ENCODE measurements at places on chromosomes 3 and 15. TPM values are rescaled to one million over a fixed set of nuclear protein-coding genes. Genes with fewer than 3 reads are reported as not detected.

DNA sequence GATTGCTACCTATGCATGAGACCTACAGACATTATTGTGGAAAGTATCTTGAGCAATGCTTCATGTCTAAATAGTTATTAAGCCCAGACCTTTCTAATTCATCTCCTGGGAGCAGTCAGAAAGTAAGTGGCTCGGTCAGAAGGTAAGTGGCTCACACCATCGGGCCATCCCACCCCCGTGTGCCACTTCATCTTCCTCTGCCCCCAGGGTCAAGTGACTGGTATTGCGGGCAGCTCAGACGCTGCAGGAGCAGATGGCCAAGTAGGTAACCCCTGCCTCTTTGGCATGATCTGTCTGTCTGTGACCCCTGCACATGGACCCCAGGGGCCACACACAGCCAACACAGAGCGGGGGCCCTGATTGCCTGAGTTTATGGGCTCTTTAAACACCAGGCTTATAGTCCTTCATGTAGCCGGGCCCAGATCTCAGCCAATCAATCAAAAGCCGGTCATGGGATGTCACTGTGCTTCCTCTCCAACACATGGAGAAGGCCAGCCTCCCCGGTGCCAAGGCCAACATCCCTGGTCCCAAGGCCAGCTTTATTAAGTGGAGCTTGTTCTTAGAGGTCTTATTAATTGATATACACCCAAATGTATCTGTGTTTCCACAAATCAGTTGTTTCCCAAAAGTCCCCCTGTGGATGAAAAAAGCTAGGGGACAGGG, 42.9 kb downstream of the LARP6 start:
- no peak for DNase-seq

DNA sequence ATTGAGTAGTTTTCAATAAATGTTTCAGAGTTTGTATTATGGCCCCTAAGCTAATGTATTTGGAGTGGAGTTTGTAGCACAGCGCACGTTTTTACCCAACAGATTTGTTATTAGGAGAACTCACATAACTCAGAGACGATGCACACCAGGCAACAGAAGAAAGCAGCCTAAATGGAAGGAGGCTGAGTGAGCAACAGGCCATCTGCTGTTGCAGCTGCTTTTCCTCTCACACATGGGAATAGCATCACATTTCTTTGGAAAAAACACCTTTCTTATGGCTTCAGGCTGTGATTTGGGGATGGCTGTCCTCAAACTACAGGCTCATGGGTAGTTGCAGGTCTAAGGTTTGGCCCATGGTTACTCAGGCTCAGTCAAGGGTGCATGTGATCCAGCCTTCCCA, 469.3 kb upstream of the MCTP2 start:
- DNase-seq, result no peak

GRCh38 chr3:102087236-102087635, 237.9 kb downstream of the NFKBIZ start:
- DNase-seq, result no peak

DNA sequence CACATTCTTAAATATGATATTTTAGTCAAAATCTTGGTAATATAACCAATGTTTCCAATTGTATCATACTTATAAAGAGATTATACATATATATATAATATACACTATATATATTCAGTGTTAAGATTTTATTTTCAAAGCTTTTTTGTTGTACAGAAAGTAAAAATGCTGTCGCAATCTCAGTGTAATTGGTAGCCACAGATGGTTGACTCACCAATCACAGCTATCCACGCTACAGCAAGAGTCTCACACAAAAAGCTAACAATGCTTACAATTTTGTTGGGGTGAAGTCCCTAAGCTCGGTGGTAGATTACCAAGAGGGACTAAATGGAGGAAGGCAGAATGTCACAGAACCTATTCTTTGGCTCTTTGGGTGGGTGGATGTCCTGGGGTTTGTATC, 16.9 kb upstream of the CFAP161 start:
- no peak for DNase-seq

- DNase-seq, result no peak
These were observed 7.5 kb downstream of the GOLIM4 start for GRCh38 chr3:168088106-168088720.

DNA sequence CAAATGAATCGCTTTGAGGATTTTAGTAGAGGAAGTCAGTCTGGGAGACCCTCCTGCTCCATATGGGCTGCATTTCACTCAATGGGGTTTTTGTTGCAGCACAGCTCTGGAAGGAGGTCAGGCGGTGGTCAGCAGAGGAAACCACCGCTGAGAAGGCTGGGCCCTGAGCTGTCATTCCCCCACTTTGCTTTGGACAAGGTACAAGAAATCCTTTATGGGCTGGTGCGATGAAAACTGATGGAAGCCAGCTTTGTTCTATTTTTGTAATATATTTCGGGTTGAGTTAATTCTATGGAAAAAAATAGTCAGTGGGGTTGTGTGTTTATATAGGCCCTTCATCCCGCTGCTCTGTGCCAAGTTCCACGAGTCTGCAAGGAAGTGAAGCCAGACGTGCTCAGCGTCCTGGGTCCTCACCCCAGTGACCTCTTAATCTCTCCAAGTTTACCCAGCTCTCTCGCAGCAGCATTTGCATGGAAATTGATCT, 157.1 kb upstream of the TMC3 start:
- no peak for DNase-seq

DNA sequence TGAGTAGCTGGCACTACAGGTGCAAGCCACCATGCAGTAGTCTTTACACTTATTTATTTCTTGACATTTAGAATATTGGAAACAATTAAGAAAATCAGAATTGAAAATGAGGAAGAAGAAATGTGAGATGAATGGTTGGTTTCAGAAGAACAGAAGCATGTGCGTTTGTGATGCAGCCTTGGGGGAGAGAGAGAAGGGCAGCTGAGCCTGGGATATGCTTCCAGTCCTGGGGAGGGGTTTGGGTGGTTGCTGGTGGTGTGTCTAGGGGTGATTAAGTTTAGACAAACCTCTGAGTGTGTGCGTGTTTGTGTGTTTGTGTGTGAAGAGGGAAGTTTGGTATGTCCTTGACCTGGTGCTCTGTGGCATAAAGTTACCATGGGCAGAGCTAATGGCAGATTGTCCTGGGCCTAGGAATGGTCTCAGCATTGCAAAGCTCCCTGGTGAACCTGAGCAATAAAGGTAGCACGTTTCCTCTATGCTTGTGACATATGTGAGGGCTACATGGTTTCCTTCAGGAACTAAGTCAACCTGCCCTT, 35.6 kb downstream of the CTSH start:
- DNase-seq, result no peak

DNA sequence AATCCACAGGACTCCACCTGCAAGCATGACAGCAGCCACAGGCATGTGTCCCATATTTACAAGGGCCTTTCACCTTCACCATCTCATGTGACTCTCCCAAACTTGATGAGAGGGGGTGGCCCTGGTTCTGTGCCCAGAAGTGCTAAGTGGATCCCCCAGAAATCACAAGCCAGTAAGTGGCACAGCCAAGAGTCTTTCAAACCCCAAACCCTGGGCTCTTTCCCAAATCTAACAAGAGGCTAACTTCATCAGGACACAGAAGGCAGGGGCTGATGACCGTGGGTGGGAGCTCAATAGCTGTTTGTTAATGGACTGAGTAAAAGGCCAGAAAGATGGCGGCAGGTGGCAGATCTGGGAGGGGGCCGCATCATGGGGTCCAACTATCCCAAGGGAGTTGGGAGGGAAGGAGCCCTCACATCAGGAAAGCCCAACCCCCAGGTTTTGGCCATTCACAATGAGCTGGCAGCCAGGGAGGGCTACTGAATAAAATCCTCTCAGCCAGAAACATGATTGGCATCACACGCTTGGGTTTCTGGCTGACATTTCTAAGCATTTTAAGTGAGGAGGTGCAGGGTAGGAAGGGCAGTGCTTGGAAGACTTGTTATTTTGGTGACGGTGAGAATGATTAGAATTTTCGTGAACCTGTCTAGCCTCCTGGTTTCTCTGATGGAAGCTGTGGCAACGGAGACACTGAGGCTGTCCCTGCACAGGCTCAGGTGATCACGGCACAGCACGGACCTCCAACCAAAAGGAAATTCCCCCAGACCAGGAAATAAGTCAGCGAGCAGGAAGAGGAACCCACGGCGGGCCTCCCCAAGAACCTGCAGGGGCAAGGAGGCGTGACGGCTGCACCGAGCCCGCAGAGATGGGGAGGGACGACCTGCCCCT, 109.3 kb downstream of the OXNAD1 start:
- DNase-seq, result no peak

Gene KLHL40
- 0.41 TPM for total RNA-seq

Gene ENTPD3
- 3.3 TPM for total RNA-seq
